CD8-positive, alpha-beta memory T cell (primary cell): ENCODE measurements at places on chromosomes 3 and 15.

DNA sequence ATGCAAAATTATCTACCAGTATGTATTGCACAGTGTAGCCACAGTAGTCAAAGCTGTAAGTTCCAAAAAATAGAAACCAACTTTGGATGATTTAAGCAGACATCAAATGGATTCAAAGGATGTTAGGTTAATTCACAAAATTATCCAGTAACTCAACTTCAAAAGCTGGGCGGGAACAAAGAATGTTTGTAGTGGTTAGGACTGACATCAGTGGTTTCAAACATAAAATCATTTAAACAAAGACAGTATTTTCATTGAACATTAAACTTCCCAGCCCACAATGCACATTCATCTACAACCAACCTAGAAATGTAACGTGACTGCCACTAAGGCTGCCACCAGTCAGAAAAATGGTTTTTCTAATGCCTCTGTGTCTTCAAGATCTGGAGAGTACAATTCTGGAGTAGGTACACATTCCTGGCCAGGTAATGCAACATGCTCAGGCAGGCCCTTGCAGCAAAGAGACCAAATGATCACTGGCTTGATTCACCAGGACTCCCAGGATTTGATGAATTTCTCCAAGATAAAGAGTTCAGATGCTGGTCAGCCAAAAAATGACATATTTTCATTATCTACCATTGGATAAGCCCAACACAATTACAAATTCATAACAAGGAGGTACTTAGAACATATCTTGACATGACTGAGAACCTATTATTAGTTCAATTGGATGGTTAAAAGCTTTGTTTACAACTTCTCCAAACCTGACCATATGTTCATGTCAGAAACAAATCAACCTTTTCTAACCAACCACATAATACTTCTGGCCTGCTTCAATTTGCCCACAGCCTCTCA lies 189.8 kb upstream of the CNTN4 start:
- no peak for DNase-seq

DNA sequence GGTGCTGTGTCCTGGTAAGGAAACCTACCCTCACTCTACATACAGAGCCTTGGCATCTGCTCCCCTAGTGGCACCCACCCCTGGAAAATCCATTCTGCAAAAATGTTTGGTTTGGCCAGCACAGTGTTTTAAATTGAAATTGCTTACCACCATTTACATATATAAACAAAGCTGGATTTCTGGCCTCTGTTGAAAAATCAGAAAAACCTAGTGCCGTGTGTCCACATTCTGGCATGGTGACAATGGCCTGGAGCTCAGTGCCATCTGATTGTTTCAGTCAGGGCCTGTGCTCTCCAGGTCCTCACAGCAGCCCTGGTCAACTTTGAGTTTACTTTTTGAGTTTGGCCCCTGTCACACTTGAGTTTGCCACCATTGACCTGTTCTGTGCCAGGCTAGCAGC lies 2.9 kb upstream of the IL17RC start:
- no peak for DNase-seq

DNA sequence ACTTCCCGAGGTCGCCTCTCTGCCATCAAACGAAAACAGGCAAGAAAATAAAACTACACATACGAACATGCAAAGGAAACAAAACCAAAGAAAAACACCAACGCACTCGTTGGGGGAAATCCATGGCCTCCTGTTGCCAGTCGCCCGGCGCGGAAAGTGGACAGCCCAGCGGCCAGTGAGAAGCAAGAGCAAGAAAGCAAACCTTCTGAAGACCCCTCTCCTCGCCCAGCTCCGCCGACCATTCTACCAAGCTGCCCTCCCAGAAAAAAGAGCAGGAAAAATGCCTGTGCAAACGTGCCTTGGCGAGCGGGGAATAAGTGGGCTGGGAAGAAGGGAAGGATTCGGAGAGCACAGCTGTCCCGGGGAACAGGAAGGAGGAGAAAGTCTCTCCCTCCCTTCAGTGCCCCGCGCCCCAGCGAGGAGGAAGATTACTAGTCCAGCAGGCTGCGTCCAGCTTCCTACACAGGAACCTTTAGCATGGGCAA lies 802 bp upstream of the NECTIN3 start:
- peak; percentile 30 for DNase-seq

DNA sequence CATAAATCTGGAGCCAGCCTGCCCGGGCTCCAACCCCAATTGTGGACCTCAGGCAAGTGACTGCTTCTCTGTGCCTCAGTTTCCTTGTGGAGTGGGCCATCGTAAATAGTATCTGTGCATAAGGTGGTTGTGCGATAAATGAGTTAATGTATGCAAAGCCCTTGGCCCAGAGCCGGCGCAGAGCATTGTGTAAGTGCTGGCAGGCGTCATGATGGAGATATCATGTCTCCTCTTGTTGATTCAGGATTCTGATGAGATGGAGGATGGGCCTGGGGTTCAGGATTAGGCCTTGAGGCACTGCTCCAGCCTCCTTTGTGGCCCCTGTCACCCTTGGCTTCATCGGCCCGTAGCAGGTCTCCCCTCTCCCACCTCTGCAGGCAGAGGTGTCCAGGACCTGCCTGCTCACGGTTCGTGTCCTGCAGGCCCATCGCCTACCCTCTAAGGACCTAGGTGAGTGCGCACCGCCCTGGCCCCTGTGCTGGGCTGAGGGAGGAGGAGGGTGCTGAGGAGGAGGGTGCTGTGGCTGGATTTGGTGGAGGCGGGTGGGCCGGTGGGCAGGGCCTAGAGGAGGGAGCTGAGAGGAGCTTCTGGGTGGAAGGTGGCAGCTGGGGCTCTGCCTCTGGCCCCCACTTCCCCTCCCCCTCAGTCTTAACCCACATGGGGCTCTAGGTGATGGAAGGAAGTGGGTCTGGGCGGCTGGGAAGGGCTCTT lies 1.3 kb downstream of the PLA2G4B start:
- DNase-seq: no peak

GRCh38 chr3:155737844-155738460 lies 6.9 kb downstream of the PLCH1 start:
- no peak for DNase-seq

DNA sequence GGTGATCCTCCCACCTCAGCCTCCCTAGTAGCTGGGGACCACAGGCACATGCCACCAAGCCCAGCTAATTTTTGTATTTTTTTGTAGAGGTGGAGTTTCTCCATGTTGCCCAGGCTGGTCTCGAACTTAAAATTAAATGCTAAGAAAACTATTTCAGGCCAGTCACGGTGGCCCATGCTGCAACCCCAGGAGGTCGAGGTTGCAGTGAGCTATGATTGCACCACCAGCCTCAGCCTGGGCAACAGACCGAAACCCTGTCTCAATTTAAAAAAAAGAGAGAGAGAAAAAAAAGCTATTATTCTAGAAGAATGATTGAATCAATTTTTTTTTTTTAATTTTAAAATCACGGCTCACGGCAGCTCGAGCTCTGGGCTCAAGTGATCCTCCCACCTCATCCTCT lies 4.7 kb downstream of the SLC51A start:
- no peak for DNase-seq

DNA sequence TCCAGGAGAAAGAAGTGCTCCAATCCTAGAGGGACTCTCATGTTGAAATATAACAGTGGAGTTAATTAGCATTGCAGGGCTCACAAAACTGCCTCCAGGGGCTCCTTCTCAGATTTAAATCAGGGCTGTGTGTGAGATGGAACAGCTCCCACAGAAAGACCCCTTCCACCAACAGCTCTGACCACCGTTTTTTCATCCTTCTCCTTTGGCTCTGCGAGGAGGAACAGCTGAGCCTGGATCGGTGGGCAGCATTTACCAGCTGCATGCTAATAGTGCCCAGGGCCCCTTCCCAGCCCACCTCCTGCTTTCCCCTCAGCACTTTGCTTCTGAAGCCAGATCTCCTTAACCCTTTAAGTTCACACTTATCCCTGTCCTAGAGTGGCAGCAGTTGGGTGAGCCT lies 119.2 kb upstream of the UBE2E1 start:
- no peak for DNase-seq

DNA sequence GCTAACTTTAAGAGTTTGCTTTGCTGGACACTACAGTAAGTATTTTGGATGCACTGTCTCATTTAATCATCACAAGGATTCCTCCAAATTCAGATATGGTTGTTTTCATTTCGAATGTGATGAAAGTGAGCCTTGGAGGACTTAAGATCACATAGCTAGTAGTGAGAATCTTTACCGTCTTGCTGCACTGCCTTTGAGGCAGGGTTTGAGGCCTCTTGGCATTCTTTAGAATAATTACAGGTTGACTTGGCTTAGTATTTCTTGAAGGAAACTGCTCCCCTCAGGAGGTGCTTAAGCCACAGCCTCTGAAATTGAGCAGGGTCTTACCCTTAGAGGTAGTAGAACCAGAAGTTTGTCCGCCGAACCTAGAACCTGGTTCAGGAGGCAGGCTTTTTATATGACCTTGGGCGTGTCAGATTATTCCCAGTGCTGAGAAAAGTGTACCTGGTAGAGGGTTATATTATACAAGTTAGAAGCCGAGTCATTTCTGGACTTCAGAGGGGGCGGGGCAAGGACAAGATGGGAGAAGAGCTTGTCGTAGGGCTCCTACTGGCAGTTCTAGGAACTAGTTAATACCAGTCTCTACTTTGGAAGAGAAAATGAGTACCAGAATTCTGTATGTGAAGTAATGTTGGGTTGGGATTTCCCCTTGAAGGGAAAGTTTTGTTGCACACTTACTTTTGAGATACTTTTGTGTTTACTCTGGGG lies 1.1 kb downstream of the TFG start:
- peak; percentile 28 for DNase-seq

GRCh38 chr3:119862616-119863015 lies 80.7 kb downstream of the NR1I2 start:
- no peak for DNase-seq

DNA sequence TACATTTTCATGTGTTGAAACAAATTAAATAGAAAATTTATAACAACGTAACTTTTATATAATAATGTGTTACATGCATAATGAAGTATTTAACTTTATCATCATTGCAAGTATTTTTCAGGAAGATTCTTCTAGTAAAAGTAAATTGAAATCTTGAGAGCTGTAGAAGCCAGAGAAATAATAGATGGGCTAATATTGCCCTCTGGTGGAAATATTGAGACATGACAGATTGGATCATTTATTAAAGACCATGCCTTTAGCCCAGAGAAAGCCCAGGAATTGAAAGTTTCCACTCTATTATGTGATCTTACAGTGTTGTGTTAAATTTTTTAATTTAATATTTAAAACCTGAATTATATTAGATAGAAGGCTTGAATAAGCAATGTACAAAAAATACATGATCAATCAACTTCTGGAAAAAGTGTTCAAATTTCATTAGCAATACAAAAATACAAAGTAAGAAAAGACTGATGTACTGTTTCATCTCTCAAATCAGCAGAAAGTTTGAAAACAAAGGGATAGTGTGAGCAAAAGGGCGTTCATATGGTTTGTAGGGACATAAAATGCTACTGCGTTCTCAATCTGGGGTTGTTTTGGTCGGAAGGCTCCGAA lies 52.7 kb upstream of the SPTSSB start:
- no peak for DNase-seq

- no peak for DNase-seq
Measured at GRCh38 chr3:58161435-58162398, 49.1 kb downstream of the DNASE1L3 start.

GRCh38 chr3:128269796-128270195 lies 116.5 kb downstream of the EEFSEC start:
- DNase-seq: no peak

- DNase-seq: no peak
Measured at GRCh38 chr15:25800761-25801515, 62.2 kb downstream of the ATP10A start.

GRCh38 chr3:56691165-56692000 lies 8.3 kb upstream of the TASOR start:
- DNase-seq: no peak

DNA sequence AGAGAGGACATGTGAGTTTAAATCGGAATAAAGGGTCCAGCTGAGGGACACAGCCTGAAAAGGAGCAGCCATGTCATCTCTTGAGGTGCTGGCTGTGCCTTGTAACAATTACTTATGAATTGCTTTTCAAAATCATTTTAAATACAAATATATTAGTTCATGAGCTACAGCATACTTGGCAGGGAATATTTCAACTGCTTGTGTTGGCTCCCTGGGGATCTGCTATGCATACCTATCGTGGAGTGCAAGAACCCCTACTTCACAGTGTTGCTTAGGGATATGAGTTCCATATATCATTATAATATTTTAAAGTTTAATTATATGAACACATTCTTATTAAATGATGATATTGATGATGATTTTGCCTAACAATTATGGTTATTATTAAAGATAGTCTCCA lies 19.1 kb upstream of the P2RY14 start:
- DNase-seq: no peak

DNA sequence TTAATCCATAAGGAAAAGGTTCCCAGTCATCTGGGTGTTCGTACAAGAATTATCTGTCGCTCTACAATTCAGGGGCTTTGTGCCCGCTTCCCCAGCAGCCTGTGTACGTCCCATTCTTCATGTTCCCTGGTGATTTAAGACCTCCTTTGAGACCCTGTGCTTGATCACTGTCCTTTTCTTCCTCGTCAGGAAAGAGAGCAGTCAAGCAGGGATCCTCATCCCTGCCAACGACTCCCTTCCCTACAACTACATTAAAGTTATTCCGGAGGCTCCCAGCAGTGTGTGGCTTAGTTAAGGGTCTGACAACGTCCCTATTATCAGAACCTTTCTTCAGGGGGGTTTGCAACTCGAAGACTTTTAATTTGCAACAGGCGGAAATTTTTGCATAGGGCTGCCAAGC lies 175.7 kb downstream of the FOXP1 start:
- DNase-seq: no peak

DNA sequence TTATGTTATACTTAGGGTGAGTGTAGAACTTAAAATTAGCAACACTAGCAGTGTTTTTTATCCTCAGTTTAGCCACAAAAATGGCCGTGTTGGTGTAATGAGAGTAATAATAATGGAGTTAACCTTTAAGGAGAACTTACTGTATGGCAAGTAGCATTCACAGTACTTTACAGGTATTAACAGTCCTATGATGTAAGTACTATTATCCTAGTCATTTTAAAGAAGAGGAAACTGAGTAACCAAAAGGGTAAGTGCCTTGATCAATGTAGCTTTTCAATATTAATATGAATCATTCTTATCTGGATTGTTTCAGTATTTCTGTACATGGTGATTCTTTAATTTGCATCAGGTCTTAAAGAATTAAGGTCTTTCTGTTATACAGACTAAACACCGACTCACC lies 170.3 kb downstream of the CD47 start:
- no peak for DNase-seq

GRCh38 chr3:168087539-168087938 lies 8.2 kb downstream of the GOLIM4 start:
- no peak for DNase-seq
